Naive thymus-derived CD8-positive, alpha-beta T cell (primary cell): ENCODE measurements at places on chromosomes 2 and 18.

DNA sequence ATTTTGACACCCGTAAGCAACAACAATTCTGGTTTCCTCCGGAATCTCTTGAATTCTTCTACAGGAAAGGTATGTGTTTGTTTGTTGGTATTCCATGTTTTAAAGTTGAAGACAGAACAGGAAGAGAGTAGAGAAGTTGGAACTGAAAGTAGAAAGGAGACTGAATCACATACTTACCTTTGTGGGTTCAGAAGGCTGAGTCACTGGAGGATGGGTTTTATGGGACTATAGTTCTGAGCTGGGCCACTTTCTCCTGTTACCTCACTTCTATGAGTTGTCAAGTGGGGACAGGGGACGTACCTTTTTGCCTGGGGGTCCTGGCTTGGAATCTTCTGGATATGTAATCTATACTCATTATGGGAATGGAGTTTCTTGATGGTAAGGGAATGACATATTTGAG, 40.9 kb downstream of the KDM3A start:
- peak overlapping the region; percentile 47 for H3K27ac ChIP-seq
- no peak for DNase-seq
- no peaks in the 10 kb centered on the region for H3K27me3 ChIP-seq
- peaks cover 99% of the 10 kb centered on the region for H3K36me3 ChIP-seq
- H3K4me3 ChIP-seq: no peak overlapping the region

DNA sequence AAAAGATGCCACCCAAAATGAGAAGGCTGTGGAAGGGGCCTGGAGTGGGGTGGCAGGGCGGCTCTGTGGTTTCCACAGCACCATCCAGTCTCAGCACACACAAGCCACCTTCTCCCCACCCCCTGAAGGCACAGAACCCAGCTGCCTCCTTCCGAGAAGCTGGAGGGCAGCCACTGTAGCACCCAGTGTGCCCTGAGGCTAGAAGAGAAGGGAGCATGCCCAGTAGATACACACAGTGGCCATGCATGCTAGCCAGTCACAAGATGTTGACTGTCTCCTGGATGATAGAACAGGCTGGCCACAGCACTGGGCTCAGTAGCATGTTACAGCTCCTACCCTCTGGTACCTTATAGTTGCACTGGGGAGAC, 148.9 kb upstream of the EPAS1 start:
- H3K4me1 ChIP-seq: peaks cover 7% of the 10 kb centered on the region
- peaks cover 4% of the 10 kb centered on the region for H3K36me3 ChIP-seq
- no peak overlapping the region for H3K4me3 ChIP-seq
- no peaks in the 10 kb centered on the region for H3K27me3 ChIP-seq
- no peak overlapping the region for H3K27ac ChIP-seq

GRCh38 chr2:136207030-136207623, 89.2 kb upstream of the CXCR4 start:
- no peak for DNase-seq
- H3K27ac ChIP-seq: no peak overlapping the region
- no peaks in the 10 kb centered on the region for H3K27me3 ChIP-seq
- peaks cover 41% of the 10 kb centered on the region for H3K4me1 ChIP-seq
- no peaks in the 10 kb centered on the region for H3K36me3 ChIP-seq
- no peak overlapping the region for H3K4me3 ChIP-seq

- H3K4me1 ChIP-seq: peaks cover 10% of the 10 kb centered on the region
- H3K4me3 ChIP-seq: no peak overlapping the region
Observed at GRCh38 chr2:99448556-99448955, 41.3 kb downstream of the REV1 start.

GRCh38 chr2:4391013-4391412, 687.6 kb downstream of the DCDC2C start:
- no peaks in the 10 kb centered on the region for H3K27me3 ChIP-seq
- no peaks in the 10 kb centered on the region for H3K4me1 ChIP-seq
- DNase-seq: no peak
- no peak overlapping the region for H3K4me3 ChIP-seq
- H3K36me3 ChIP-seq: no peaks in the 10 kb centered on the region
- H3K27ac ChIP-seq: no peak overlapping the region

DNA sequence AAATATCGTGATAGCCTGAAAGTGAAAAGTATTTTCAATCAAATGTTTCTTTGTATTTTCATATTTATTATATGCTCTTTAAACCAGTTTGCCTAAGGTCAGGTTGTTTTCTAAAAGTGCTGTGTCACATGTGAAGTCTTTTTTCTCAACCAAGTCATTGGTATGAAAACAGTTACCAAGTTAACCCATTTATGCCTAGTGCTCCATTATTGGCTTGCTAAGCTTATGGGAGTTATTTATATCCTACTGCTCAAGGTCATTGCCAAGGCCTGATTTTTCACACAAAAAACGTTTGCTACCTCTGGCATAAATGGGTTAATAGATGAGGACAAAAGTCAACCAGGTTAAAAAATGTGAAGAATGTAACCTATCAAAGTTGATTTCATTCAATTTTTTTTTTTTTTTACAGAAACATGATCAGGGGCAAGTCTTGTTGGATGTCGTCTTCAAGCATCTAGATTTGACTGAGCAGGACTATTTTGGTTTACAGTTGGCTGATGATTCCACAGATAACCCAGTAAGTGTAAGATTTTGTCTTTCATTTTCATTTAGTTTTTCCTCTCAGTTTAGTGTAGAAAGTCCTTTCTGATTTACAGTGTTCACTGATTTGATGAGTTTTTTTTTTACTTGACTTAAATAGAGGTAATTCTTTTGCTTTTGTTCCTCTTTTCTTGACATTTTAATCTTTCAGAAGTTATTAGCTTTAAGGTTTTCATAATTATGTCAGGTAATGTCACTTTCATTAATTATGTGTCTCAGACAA, 102.6 kb downstream of the PTPN4 start:
- DNase-seq: no peak
- no peaks in the 10 kb centered on the region for H3K27me3 ChIP-seq
- peaks cover 79% of the 10 kb centered on the region for H3K4me1 ChIP-seq
- H3K36me3 ChIP-seq: no peaks in the 10 kb centered on the region
- H3K27ac ChIP-seq: no peak overlapping the region
- no peak overlapping the region for H3K4me3 ChIP-seq

GRCh38 chr2:37641582-37642171, 29.8 kb downstream of the CDC42EP3 start:
- no peak for DNase-seq
- peaks cover 82% of the 10 kb centered on the region for H3K4me1 ChIP-seq
- H3K4me3 ChIP-seq: no peak overlapping the region
- H3K27ac ChIP-seq: peak overlapping the region; percentile 69
- H3K36me3 ChIP-seq: peaks cover 27% of the 10 kb centered on the region

GRCh38 chr18:59620381-59620780, 76.8 kb downstream of the CCBE1 start:
- no peaks in the 10 kb centered on the region for H3K36me3 ChIP-seq
- H3K4me1 ChIP-seq: no peaks in the 10 kb centered on the region
- H3K27ac ChIP-seq: no peak overlapping the region

- H3K27me3 ChIP-seq: peaks cover 3% of the 10 kb centered on the region
- no peak overlapping the region for H3K4me3 ChIP-seq
Observed at GRCh38 chr2:19137433-19137832, 221.0 kb downstream of the OSR1 start.

GRCh38 chr2:195498176-195498575, 158.8 kb upstream of the SLC39A10 start:
- peak; percentile 17 for DNase-seq
- peaks cover 27% of the 10 kb centered on the region for H3K4me1 ChIP-seq
- H3K4me3 ChIP-seq: no peak overlapping the region
- no peaks in the 10 kb centered on the region for H3K27me3 ChIP-seq

DNA sequence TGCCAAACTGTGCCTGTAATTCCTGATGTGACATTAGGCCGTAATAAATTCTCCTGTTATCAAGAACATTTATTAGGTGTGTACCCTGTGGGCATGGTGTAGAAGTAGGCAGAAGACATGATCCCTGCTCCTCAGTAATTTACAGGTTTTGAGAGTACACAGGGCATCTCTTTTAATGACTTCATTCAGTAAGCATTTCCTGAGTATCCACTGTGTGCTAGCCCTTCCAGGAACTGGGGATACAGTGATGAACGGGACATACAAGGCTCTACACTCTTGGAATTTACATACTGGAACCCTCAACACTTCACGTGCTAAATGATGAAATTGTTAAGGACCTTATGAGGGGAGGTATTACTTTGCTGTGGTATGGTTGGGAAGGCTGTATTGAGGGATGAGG, 30.2 kb downstream of the DIS3L2 start:
- H3K4me3 ChIP-seq: no peak overlapping the region
- H3K36me3 ChIP-seq: peaks cover 5% of the 10 kb centered on the region
- H3K27me3 ChIP-seq: no peaks in the 10 kb centered on the region
- peaks cover 65% of the 10 kb centered on the region for H3K4me1 ChIP-seq
- no peak for DNase-seq
- H3K27ac ChIP-seq: no peak overlapping the region

GRCh38 chr2:190693533-190694232, 44.8 kb downstream of the NAB1 start:
- H3K27me3 ChIP-seq: no peaks in the 10 kb centered on the region
- H3K36me3 ChIP-seq: peaks cover 10% of the 10 kb centered on the region
- no peak overlapping the region for H3K27ac ChIP-seq
- peaks cover 2% of the 10 kb centered on the region for H3K4me1 ChIP-seq

- no peaks in the 10 kb centered on the region for H3K4me1 ChIP-seq
- H3K36me3 ChIP-seq: no peaks in the 10 kb centered on the region
- H3K27ac ChIP-seq: no peak overlapping the region
- no peak overlapping the region for H3K4me3 ChIP-seq
- no peaks in the 10 kb centered on the region for H3K27me3 ChIP-seq
Observed at GRCh38 chr2:7225848-7226247, 308.6 kb downstream of the RNF144A start.

DNA sequence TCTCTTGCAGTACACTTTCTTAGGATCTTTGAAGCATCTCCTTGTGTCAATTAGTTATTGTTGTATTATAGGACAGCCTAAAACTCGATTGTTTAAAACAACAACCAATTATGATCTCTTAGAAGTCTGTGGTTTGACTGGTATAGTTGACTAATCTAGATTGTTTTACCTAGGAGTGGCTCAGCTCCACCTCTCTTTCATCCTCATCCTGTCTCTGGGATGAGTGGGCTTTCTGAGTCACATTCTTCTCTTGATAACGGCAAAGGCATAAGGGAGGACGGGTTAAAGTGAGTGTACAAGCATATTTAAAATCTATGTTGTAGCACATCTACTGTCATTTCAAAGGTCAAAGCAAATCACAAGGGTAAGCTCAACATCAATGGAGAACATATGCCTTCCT, 102.3 kb upstream of the GULP1 start:
- H3K4me1 ChIP-seq: no peaks in the 10 kb centered on the region
- H3K36me3 ChIP-seq: no peaks in the 10 kb centered on the region
- H3K4me3 ChIP-seq: no peak overlapping the region
- no peaks in the 10 kb centered on the region for H3K27me3 ChIP-seq
- DNase-seq: no peak

GRCh38 chr2:62941413-62941812, 109.2 kb upstream of the OTX1 start:
- no peak overlapping the region for H3K4me3 ChIP-seq
- H3K27me3 ChIP-seq: no peaks in the 10 kb centered on the region
- peaks cover 10% of the 10 kb centered on the region for H3K36me3 ChIP-seq
- no peak for DNase-seq
- no peaks in the 10 kb centered on the region for H3K4me1 ChIP-seq

DNA sequence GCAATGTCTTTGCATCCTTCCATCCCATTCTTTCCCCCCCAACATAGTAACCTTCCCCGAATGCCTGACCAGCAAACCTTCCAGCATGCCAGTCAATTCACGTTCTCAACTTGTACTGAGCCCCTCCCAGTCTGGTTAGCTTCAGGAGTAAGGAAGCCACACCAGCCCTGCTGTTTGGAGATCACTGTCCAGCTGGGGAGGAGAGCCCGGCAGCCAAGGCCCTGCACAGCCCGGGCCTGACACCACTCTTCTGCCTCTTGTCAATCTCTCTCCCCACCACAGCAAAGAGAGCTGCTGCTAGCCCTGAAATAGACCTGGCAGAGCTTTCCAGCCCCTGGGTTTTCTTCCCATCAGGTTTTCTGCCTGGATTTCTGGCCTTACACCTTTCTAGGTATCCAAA, 185.8 kb upstream of the ID2 start:
- no peaks in the 10 kb centered on the region for H3K36me3 ChIP-seq
- no peak for DNase-seq
- no peak overlapping the region for H3K4me3 ChIP-seq
- no peak overlapping the region for H3K27ac ChIP-seq
- no peaks in the 10 kb centered on the region for H3K27me3 ChIP-seq

- H3K27ac ChIP-seq: no peak overlapping the region
- H3K4me3 ChIP-seq: no peak overlapping the region
- no peaks in the 10 kb centered on the region for H3K36me3 ChIP-seq
- no peaks in the 10 kb centered on the region for H3K4me1 ChIP-seq
- no peaks in the 10 kb centered on the region for H3K27me3 ChIP-seq
- no peak for DNase-seq
Observed at GRCh38 chr18:10798727-10799550, 273.1 kb downstream of the NAPG start.

DNA sequence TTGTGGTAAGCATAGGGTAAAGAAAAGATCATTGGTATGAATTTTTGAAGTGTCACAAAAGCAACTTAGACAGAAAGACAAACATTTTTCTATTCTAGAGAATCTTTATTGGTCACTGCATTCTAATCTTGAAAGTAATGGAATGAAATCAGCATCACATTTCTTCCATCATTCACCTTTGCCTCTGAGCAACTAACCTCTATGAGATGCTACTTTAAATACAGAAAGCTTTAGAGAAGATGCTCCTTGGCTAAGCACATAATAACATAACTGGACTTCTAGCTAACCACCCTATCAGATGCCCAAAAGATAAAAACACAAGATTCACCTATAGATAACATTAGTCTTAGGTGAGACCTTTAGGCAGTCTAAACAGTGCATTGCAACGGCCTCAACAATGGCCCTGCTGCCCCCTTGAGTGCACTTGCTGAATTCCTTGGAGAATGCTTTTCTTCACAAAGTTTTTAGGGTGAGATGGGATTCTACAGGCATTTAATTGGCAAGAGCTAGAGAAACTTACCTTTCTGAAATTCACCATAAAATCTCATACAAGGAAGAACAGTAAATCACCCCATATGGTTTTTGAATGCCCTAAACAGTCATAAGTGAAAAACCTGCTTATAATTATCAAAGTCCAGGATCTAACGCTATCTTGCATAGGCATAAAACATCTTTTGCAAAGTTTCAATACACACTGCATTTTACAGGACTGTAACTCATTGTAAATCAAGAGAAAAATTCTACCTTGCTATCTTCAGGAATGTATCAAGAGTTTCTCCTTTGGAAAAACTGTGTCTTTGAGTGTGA, 791.3 kb upstream of the CHAC2 start:
- no peak for DNase-seq
- no peak overlapping the region for H3K27ac ChIP-seq
- no peaks in the 10 kb centered on the region for H3K4me1 ChIP-seq
- no peaks in the 10 kb centered on the region for H3K27me3 ChIP-seq
- no peaks in the 10 kb centered on the region for H3K36me3 ChIP-seq
- H3K4me3 ChIP-seq: no peak overlapping the region
